ENCODE measurements at places on chromosomes 16 and 17.

DNA sequence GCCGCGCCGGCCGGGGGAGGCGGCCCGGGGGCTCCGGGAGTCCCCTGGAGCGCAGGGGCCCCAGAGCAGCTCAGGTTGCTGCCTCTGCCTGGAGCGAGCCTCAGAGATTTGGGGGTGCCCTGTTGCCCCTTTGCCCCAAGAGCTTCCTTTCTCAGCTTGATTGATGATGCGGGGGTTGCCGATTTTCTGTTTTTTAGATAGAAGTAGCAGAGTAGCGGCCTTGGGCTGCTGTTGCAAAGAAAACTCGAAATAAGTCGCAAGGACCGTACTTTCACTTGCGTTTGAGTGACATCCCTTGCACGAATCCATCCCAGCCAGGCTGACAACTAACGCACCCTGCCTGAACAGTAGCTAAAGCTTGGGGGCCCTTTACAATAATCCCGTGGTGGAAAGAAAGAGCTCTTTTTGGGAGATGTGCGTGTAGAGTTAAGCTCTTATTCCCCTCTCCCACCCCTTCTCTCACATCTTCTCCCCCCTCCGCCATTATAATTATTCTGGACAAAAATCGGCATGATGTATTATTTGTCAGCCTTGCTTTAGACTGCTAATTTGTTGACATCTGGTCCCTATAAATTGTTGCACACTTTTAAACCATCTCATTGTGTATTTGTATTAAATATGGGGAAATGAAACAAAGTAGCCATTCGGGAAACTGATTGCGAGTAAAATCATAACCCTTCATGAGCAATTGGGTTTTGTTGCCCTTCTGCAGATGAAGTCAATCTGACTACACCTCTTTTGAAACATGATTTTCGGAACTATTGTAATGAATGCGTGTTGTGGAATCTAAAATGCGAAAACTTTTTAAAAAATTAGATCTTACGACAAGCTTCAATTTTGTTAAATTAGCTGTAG is 873 bp downstream of the USP10 start:
- DNase-seq: peak; percentile 51

DNA sequence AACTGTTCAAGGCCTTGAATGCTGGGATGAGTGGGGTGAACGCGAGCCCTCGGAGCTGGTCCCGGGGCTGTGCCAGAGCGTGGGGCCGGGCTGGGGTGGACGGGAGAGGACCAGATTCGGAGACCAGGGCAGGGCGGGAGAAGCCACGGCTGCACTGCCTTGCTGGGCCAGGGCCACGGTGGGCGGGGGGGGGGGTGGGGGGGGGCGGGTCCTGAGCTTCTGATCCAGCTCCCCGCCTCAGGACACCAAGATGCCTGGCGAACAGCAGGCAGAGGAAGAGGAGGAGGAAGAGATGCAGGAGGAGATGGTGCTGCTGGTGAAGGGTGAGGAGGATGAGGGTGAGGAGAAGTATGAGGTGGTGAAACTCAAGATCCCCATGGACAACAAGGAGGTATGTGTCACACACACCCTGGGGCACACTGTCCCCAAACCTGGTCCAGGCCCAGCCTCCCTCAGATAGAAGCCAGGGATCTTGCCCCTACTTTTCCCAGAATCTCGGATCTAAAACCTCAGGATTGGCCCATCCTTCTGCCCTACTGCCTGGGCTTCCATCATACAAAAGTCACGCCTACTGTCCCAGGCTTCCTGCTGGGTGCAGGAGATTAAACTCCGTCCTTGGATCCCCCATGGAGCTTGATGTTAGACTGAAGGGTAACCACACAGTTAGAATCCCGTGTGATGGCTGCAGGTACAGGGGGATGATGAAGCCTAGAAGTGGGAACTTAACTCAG is 563 bp downstream of the ZNF771 start:
- DNase-seq: no peak

GRCh38 chr17:60729854-60730253 is 52.2 kb downstream of the BCAS3 start:
- no peak for DNase-seq

- no peak for DNase-seq
Observed at GRCh38 chr16:78919852-78920251, 680.7 kb downstream of the MAF start.

DNA sequence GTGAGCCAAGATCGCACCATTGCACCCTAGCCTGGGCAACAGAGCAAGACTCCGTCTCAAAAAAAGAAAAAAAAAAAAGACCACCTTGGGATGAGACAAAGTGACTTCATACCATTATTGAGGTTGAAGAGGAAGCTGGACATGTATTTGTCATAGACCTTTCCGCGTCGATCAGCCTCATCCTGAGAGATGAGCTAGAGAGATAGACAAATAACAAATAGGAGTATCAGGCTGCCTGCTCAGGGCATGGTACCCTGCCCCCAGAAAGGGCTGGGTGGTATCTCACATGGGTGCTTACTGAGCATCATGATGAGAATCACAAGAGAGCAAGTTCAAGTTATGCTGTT is 22.1 kb downstream of the CNTNAP1 start:
- DNase-seq: no peak

DNA sequence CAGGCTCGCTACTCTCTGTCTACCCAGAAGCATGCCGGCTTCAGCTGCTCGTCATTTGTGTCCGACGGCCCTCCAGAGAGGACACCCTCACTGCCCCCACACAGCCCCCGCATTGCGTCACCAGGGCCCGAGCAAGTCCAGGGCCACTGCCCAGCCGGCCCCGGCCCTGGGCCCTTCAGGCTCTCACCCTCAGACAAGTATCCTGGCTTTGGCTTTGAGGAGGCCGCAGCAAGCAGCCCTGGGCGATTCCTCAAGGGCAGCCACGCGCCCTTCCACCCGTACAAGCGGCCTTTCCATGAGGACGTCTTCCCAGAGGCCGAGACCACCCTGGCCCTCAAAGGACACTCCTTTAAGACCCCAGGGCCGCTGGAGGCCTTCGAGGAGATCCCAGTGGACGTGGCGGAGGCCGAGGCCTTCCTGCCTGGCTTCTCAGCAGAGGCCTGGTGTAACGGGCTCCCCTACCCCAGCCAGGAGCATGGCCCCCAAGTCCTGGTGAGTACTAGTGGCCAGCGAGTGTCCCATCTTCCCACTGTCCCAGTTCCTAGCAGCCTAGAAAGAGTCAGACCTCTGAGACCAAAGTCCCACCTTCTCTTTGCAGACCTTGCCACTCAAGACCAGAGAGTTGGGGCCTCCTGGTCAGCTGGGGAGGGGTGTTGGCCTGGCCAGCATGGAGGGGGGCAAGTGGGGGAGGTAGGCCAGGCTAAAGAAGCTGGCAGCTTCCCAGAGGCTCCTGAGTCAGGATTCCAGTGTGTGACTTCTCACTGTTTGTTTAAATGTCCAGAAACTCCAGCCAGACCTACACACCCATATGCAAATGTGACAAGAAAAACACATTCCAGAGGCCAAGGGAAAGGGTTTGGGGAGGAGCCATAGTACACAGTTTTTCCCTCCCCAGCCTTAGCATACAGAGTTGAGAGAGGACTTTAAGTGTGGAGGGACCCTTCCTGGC is 18.6 kb downstream of the FOXN1 start:
- no peak for DNase-seq

DNA sequence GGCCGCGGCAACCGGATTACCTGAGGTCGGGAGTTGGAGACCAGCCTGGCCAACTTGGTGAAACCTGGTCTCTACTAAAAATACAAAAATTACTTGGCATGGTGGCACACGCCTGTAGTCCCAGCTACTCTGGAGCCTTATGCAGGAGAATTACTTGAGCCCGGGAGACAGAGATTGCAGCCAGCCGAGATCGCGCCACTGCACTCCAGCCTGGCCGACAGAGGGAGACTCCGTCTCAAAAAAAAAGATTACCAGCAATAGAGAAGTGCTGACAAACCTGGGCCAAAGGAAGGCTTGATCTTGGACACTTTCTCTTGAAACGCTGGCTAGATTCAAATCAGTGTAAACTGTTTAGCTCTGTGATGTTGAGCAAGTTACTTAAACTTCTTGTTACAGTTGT is 4.3 kb downstream of the MT1H start:
- no peak for DNase-seq

DNA sequence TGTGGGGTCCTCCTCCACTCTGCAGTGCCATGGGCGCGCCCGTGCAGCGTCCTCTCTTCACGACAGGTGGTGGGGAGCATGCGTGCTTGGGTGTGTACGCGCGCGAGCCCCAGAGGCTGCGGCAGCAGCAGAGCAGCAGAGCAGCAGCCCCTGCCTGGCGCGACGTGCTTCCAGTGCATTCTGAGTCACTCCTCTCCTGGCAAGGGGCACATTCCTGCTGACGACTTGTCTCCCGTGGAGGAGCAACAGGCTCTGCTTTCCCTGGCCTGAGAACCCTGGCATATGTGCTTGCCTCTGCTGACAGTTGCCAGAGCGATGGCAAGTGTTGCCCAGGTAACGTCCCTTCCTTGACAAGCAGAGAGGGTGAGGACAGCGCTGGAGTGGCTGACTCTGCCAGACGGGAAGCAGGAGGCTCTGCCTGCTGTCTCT is 133.8 kb upstream of the PLCG2 start:
- DNase-seq: no peak

DNA sequence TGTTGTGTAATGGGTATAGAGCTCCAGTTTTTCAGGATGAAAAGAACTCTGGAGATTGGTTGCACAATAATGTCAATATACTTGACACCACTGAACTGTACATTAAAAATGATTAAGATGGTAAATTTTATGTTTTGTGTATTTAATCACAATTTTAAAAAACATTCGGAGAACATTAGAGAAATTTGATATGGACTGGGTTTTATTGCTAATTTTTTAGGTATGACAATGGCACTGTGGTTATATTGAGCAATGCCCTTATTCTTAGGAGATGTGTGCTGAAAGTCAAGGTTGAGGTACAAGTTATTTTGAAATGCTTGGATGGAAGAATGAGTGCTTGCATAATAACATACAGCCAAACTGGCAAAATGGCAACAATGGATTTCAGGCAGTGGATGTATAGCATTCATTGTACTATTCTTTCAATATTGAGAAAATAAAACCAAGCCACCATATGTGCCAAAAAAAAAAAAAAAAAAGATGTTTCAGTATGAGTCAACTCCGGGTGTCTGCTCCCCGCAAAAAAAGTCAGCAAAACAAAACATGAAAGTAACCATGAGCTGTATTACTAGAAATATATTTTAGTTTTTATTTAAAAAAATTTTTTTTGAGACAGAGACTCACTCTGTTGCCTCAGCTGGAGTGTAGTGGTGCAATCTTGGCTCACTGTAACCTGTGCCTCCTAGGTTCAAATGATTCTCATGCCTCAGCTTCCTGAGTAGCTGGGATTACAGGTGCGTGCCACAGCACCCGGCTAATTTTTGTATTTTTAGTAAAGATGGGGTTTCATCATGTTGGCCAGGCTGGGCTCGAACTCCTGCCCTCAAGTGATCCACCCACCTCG is 19.8 kb downstream of the HOXB1 start:
- peak; percentile 33 for DNase-seq

DNA sequence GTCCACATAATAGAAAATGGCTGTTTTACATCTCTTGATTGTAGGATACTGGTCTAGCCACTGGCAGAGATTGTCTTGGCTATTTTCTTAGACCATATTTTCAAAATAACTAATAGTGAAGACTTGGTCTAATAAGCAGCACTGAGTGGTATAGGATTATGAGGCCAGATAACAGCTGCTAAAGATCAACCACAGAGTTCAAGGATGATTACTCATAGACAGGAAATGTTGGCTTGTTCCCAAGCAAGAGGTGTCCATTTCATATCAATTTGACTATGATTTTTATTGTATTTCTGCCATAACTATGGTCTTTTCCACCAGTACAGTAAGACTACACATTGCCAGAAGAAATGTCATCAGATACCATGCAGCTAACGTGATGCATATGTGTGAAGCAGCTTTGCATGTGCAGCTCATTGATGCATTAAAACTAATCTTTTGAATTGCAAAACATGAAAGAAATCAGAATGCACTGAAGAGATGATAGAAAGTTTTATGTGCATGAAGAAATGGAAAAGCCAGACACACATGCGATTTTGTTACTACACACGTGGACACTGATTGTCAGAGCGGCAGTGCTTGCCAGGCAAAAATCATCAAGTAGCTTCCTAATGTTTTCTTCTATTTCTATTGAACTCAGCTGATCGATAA is 693.3 kb downstream of the CDH11 start:
- DNase-seq: no peak

DNA sequence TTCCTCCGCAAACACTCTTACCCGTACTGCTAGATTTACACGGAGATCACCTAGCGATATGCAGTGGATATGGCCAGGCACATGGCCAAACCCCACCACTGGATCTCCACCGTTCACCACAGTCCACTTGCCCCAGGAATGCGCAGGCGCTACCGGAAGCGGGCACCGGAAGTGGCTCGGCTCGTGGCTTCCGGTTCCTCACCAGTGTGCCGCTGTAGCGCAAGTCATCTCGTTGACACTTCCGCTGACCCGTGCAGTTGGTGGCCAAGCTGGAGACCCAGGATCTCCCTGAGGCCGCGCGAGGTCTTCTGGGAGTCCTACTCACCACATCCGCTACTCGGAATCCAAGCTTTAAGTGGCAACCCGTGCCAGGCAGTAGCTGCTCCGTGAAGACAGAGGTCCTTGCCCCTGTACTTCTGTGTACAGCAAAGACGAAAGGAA is 11.5 kb downstream of the ZNF597 start:
- peak; percentile 47 for DNase-seq

GRCh38 chr16:86618431-86619238 is 40.3 kb downstream of the FOXL1 start:
- no peak for DNase-seq

GRCh38 chr17:18919963-18920362 is 32.0 kb upstream of the SLC5A10 start:
- DNase-seq: no peak

DNA sequence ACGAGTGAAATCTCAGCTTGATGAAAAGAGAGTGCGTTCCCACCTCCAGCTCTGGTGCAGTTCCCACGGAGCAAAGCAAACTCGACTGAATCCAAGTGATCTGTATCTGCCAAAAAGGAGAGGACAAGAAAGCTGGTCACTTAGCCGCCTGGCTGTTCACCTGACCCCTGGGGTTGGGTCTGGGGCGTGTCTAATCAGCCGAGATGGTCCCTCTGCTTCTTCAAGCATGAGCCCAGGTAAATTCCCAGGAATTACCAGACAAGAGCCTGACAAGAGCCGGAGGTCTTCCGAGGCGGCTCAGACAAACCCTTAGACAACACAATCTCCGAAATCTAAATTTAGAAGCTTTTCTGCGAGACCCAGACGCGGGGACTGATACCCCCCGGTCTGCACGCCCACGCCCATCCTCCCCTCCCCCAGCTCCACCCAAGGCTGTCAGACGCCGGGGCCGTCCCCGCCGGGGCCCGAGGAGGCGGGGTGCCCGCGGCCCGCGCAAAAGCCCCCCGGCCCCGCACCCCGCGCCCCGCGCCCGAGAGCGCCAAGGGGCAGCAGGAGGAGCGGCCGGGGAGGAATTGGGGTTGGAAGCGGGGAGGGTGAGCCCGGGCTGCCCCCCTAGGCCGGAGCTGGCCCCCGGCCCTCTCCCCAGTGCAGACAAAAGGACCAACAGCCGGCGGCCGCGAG is 674 bp downstream of the ZNF821 start:
- peak; percentile 32 for DNase-seq

DNA sequence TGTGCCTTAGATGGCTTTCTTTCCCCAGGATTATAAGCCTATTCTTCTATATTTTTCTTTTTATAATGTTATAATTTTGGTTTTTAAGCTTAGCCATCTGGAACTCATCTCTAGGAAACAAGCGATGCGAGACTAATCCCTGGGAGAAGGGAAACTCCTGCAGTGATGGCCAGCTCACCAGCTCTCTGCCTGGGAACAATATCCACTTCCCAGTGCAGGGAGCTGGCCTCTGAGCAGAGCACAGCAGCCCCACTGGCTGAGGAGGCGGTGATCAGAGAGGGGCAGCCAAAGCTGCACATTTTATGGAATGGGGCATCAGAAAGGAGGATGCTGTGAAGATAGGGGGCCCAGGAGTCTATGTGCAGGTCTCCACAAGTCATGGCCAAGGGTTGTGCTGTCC is 183.3 kb downstream of the LGALS9B start:
- no peak for DNase-seq

GRCh38 chr17:14596224-14596623 is 295.3 kb downstream of the HS3ST3B1 start:
- DNase-seq: no peak

Data from CD4-positive, alpha-beta memory T cell (primary cell).